ENCODE measurements at places on chromosomes 1 and 21.

- DNase-seq, result no peak
These were observed 43.2 kb downstream of the NEK2 start for GRCh38 chr1:211632117-211632807.

DNA sequence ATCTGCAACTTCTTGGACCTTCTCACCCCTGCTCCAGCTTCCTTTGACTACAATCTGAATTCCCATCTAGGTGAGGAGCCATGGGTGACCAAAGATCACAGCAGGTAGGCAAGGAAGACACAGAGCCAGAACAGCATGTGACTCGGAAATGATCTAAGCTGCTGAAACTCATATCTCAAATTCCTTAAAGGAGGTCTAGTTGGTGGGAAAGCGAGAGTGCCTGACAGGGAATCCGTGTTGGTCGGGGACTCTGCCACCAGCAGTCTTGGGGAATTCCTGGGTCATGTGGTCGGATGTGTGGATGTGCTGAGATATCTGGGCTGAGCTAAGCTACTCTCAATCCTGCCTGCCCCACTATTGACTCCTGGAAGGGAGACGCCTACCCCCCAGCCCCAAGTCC is 3.2 kb upstream of the NUAK2 start:
- no peak for DNase-seq

DNA sequence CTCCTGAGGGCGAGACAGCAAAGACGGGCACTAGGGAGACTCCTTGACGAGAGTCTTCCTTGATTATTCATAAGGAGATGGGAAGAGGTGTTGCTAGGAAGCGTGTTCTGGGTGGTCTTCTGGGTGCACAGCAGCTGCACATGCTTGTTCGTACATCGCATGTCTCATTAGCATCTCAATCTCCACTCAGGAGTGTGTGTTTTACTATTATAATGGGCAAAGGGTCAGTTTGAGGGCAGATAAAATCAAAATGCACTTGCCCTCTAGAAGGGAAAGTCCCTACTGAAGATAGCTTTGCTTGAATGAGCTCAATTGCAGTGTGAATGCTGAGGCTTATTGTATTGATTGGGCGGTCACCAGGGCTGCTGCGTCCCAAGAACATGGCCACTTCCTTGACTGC is 50.2 kb upstream of the SCCPDH start:
- no peak for DNase-seq

DNA sequence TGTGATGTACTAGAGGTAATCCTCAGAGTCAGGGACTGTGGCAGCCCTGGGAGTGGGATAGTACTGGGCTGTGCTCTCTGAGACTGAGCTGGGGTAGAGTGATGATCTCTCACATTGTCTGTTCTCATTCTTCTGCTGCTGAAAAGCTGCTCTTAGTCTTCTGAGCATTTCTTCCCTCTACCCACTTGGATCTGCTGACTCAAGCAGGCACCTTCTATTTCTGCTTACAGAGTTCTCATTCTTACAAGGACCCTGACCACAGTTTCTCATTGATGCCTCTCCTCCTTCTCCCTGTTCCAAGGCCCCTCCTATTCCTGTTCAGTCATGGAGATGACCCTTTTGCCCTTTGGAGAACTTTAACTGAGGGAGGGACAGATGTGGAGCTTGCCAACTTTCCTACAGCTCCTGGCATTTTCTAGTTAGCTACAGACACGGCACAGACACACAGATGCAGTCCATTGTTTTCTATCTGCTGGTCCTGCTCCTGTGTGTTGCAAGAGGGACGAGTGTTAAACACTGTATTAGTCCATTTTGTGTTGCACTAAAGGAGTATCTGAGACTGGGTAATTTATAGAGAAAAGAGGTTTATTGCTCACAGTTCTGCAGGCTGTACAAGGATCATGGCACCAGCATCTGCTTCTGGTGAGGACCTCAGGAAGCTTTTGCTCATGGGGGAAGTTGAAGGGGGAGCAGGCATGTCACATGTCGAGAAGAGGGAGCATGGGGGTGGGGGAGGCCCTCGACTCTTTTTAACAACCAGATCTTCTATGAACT is 12.3 kb downstream of the MAPKAPK2 start:
- no peak for DNase-seq

All from head of caudate nucleus (tissue), 42 donors.